ENCODE measurements at places on chromosomes 5 and 9.

- DNase-seq: no peak
Observed at GRCh38 chr9:92968081-92968480, 20.8 kb downstream of the FGD3 start.

- no peak for DNase-seq
Observed at GRCh38 chr5:20088361-20088760, 100.4 kb upstream of the CDH18 start.

DNA sequence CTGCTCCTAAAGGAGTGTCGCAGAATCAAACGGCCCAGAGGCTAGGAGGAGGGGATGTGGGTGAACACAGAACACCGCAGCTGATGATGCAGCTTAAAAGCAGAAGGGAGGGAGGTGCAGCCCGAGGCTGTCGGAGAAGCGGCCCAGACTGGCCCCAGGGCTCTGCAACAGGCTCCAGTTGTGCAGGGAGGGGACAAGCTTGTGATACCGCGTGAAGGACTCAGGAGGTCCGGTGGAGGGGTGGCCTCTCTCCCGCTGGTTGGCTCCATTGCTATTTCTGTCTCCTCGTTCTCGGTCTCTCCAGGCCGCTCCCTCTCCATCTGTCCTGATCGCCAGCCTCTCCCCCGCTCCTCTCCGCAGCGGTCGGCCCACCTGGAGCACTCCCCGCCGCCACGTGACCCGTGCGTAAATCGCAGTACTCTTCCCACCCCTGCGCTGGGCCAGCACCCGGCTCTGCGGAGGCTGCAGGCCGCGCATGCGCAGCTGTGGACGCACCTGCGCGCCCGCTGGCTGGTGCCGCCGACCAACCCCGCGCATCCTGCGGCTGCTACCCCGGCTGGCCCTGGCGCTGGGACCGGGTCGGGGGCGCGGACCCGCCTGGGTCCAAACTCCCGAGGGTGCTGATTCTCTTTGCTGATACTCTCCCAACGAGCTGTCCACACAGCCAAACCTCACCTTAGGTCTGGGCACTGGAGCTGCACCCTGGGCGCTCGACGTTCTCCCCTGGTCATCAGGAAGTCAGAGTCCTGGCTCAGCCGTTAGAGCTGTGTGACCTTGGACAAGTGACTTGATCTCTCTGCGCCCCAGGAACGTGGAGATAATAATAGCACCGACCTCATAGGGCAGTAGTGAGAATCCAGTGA lies 3.7 kb upstream of the STXBP1 start:
- DNase-seq: no peak

DNA sequence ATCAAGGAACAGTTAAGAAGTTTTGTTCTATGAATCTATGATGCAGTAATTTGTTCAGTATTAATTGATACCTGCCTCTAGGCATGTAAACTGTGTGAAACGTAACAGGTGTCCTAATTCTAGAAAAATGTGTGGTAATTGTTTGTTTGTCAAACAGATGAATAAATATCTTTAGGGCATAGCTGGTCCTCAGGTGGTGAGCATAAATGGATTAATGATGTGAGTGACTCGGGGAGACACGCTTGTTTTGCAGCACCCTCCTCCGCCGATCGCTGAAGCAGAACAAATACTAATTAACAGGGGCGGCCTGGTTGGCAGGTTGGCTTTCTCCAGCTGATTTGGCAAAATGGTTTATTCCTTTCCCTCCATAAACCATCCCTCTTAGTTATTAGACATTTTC lies 88.8 kb downstream of the TLE4 start:
- DNase-seq: no peak

- no peak for DNase-seq
Observed at GRCh38 chr9:886886-887285, 45.4 kb downstream of the DMRT1 start.

DNA sequence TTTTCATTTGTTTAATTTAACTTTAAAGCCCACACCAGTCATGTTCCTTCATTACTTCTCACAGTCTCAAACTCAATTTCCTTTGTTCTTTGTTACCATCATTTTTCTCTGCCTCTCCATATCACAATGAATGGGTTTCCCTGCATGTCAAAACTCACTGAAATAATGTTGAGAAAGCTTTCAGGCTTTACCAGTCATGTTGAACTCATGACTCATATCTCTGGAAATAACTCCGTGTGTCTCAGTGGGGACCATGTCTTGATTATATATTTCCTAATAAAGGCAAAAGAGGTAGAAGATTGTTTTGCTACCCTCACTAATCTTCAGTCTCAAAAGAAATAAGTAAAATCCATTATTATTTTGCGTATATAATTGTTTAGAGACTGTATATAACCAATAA lies 231.2 kb downstream of the CHSY3 start:
- no peak for DNase-seq

- no peak for DNase-seq
Observed at GRCh38 chr5:128376577-128376976, 161.5 kb downstream of the FBN2 start.

DNA sequence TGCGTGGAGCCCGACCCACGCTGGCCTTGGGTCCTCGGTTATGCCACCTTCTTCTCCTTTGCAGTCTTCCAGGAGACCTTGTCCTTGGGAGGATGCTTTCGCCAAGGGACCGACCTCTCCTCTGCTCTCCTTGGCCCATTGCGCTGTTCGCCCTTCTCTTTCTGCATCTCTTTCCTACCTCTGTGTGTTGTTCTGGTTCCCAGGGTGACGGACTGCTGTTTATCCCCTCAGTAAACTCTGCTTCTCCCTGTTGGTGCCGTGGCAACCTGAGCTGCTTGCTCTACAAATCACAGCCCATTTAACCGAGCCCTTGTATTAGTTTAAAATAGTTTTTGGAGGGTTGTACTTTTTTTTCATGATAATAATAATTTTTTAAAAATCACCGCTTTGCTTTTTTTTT lies 97.9 kb downstream of the DAPK1 start:
- DNase-seq: no peak

- no peak for DNase-seq
Observed at GRCh38 chr5:12799165-12799564, 894.9 kb upstream of the CTNND2 start.

DNA sequence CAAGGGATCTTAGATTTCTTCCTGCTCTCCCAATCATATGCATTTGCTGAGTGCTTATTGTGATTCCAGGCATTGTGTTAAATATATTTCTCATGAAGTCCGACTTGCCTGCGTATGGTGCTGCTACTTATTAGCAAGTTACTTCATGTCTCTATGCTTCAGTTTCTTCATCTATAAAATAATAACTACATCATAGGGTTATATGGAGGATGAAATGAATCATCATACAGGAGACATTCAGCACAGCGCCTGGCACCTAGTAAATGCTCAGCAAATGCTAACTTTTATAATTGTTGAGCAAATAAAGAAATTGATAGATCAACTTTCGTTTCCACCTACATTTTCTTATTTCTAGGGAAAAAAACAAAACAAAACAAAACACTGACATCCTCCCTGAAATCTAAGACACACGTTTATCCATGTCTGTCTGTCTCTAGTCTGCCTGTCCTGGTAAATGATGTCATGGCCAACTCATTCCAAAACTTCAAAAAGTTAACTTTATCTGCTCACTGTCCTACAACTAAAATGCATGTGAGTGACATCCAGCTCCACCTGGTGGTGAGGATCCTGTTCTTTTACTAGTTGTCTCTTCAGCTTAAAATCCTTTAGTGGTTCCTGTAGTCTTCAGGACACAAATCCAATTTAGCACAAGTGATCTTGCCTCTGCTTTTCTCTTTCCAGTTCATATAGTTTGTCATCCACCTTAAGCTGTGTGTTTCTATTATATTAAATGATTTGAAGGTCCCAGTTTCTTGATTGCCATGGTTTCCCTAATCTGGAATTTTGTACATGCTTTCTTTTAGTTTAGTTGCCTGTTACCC lies 27.7 kb downstream of the PPP3R2 start:
- peak; percentile 56 for DNase-seq

DNA sequence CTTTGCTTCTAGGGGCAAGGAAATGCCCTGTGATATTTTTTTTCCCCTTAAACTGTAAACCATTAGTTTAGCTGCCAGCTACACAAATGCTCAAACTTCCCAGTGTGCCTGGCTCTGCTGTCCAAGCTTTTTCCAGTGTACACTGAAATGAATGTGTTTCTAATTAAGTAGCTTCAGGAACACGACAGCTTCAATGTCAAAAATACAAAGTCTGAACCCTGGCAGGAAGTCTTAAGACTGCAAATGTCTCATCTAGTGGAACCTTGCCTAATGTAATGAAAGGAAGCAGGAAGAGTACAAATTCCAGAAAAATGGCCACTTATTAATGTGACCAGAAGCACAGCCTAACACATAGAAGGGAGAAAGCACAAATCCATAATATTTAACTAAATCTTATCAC lies 255.2 kb downstream of the CRB2 start:
- DNase-seq: no peak

- no peak for DNase-seq
Observed at GRCh38 chr5:9951865-9952516, 297.7 kb downstream of the ATPSCKMT start.

GRCh38 chr5:168184103-168184502 lies 107.3 kb upstream of the WWC1 start:
- no peak for DNase-seq

DNA sequence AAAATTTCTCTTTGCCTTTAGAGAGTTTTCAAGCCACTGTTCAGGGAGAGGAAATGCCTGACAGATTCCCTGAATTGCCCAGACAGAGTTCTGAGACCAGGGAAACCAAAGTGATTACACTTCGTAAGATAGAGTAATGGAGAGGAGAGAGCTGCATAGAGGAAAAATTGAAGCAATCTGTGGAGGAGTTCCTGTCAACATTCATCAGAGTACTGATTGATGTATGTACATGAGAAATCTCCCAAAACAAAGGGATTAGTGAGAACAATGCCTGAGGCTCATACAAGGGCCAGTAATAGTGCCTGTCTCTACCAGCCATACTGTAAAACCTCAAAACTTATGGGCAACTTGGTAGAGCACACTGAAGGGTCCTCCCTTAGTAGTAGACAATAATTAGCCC lies 79.0 kb upstream of the TRIM32 start:
- DNase-seq: no peak

GRCh38 chr5:124285733-124286132 lies 460.7 kb downstream of the ZNF608 start:
- DNase-seq: no peak

- DNase-seq: no peak
Observed at GRCh38 chr5:179119415-179120170, 59.4 kb downstream of the ZNF354C start.
